ENCODE measurements at places on chromosomes 6 and 20.

DNA sequence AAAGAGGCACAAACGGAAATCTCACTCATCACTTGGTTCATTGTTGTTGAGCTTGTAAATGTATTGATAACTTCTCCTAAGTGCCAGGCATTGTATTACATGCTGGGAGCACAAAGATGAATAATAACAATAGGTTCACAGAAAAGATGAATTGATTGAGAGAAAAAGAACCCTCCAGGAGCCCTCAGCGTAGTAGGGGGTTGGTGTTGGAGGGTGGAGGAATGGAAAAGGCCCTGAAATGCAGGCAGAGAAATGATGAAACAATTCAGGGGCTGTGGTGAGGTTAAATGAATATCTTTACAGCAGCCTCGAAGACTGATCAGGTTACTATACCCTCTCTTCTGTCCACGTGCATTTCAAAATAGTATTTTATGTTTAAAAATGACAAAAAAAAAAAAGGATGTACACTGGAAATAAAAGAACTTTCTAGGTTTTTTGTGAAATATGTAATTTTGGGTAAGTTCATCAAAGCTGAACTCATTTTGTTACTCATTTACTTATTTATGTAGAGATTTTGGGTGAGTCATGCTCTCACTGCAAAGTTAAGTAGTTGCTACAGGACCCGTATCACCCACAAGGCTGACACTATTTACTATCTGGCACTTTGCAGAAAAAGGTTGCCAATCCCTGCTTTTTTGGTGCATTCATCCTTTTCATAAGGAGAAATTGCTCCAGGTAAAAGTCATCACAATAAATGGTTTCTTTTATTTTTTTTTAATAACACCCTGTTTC lies 277.3 kb downstream of the ZNF217 start:
- no peak for DNase-seq

- DNase-seq, result no peak
Measured at GRCh38 chr6:121951918-121952379, 447.5 kb upstream of the HSF2 start.

DNA sequence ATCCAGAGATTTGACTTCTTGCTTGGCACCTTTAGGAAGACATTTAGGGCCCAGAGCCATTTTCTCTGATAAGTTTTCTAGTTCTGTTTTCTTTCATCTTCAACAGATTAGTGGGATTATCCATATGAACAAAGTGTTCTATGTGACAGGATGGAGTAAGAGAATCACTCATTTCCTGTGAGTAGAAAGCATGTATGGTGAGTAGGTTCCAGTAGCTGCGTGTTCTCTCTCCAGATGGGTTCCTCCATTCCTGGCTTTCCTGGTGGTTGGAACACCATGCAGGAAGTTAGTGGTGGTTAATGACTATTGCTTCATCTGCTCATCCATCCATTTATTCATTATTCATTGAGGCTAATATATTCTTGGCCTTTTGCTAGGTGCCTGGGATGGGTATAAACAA lies 54.0 kb downstream of the EFCAB8 start:
- DNase-seq, result no peak

DNA sequence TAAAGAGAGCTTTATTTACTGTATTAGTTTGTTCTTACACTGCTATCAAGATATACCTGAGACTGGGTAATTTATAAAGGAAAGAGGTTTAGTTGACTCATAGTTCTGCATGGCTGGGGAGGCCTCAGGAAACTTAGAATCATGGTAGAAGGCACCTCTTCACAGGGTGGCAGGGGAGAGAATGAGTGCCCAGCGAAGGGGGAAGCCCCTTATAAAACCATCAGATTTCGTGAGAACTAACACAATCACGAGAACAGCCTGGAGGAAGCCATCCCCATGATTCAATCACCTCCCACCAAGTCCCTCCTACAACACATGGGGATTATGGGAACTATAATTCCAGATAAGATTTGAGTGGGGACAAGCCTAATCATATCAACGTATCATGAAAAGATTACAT lies 27.2 kb downstream of the ARID1B start:
- no peak for DNase-seq

DNA sequence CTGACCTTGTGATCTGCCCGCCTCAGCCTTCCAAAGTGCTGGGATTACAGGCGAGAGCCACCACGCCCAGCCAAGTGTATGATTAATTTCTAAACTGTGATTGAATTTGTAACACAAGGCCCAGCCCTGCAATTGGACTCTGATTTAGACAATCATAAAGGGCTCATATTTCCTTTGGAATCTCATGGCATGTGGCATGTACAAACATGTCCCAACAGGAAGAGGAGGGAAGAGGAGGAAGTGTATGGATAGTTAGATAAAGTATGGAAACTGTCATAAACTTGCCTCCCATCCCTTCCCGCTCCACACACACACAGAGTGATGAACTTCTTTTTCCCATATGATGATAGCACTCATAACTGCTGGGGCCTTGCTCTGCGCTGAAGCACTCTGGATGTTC lies 27.2 kb upstream of the QKI start:
- no peak for DNase-seq

DNA sequence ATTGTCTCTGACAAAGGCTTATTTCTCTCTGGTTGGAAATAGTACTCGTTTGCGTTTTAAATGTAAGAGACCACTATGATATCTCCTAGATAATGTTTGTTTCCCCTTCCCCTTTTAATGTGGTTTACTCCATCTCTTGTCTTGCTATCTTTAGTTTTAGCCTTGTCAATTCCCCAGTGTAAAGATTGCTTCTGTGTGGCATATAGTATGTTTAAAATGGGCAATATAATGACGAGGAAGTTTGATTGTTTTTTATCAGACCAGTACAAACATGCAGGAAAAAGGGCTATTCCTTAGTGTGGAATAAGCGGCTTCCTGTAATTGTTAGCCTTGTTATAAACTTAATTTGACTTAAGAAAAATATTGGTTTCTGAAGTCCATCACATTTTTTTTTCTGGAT lies 3.1 kb downstream of the QKI start:
- DNase-seq, result no peak

GRCh38 chr6:114162691-114163347 lies 180.0 kb downstream of the HS3ST5 start:
- DNase-seq, result no peak

- no peak for DNase-seq
Measured at GRCh38 chr6:12459945-12460661, 169.9 kb downstream of the EDN1 start.

GRCh38 chr6:22062807-22063408 lies 233.9 kb downstream of the PRL start:
- no peak for DNase-seq

DNA sequence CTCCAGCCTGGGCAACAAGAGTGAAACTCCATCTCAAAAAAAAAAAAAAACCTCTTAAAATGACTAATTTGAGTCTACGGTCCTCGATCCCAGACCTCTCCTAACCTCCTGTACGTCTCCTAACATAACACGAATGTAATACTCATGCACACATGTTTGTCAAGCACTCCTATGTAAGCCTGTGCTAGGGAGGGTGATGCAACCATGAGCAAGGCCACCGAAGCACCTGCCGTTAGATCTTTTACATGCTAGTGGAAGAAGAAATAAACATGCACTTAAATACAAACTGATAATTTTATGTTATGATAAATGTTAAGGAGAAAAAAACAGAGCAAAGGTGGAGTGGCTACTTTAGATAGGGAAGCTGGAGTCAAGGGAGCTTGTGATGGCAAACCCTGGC lies 72.3 kb upstream of the BEND3 start:
- no peak for DNase-seq

GRCh38 chr6:36413489-36414480 lies 26.3 kb upstream of the ETV7 start:
- no peak for DNase-seq

GRCh38 chr6:109484122-109484521 lies 1.1 kb upstream of the ZBTB24 start:
- no peak for DNase-seq

DNA sequence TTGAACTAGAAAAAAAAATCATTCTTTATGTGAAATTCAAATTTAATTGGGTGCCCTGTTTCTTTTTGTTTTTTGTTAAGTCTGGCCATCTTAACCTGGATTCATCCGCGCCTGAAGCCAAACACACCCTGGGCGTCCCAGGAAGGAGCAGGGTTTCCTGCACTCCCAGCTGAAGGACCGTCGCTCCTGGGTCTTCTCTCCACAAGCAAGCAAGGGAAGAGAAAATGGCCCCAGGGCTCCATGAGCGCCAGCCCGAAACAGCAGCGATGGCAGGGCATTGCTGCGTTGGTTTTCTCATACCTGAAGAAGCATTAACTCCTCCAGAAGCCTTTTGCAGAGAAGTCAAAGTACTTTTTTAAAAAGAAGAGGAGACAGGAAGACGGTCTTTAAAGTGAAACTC lies 105.4 kb upstream of the AFDN start:
- no peak for DNase-seq

GRCh38 chr6:36897609-36898008 lies 11.9 kb downstream of the C6orf89 start:
- no peak for DNase-seq

GRCh38 chr20:52056203-52057062 lies 135.1 kb downstream of the ZFP64 start:
- DNase-seq, result no peak

DNA sequence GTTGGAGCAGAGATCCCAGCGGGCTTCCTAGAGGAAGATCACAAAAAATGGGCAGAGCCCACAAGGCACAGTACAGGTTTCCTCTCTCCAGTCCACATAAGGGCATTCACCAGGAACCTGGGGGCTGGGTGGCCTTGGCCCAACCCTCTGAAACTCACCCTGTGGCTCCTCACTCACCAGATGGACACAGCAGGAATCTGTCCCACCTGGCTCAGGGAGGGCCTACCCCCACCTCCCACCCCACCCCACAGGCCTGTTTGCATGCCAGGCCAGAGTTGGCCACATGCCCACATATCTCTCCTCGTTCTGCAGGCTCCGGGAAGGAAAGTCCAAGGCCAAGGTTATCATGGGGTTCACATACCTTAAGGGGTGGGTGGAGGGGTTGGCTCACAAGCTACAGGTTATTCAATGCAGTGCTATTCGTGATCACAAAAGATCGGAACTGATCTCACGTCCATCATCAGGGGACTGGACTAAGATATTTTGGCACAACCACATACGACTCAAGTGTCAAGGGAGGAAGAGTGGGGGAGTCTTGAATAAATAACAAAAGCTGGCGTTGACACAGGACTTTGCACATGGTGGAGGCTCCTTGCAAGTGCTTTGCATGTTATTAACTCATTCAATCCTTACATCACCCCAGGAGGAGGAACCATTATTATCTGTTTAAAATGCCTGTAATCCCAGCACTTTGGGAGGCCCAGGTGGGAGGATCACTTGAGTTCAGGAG lies 13.0 kb downstream of the RIPOR3 start:
- no peak for DNase-seq

DNA sequence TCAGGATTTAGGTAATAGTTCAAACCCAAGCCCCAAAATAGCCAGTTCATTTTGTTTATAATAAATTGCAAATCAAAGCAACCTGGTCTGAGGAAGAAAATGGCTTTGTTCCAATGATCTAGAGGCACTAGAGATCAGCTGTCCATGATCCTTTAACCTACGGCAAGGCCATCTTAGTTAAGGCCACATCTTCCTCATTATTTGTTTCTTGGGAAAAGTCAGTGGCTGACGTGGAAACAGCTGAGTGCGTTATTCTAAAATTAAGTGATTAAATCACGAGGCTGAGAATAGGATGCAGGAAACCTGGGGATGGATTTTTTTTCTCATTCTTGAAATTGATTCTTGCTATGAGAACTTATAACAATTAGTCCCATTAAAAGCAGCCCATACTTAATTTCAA lies 10.1 kb upstream of the TENT5A start:
- DNase-seq, result no peak

- no peak for DNase-seq
Measured at GRCh38 chr20:35284992-35285805, 627 bp upstream of the EIF6 start.

- no peak for DNase-seq
Measured at GRCh38 chr20:34689486-34689885, 12.6 kb upstream of the PIGU start.

DNA sequence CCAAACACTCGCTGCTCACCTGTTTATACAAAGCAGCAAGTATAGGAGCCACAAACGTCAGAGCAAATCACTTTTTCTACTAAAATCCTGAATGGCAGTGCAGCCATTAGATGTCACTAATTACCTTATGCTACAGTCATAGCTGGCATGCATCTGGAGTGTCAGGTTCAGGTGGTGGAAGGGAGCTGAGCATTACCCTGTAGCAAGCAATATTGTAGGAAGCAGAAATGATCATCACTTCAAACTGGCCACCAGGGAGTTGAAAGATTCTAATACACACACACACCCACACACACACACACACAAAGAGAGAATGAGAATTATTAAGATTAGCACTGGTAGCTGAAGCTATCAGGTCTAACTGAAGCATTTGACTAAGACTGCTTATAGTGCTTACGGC lies 75.8 kb downstream of the EFHC1 start:
- no peak for DNase-seq

- DNase-seq, result no peak
Measured at GRCh38 chr20:45097485-45098102, 3.3 kb downstream of the KCNS1 start.

DNA sequence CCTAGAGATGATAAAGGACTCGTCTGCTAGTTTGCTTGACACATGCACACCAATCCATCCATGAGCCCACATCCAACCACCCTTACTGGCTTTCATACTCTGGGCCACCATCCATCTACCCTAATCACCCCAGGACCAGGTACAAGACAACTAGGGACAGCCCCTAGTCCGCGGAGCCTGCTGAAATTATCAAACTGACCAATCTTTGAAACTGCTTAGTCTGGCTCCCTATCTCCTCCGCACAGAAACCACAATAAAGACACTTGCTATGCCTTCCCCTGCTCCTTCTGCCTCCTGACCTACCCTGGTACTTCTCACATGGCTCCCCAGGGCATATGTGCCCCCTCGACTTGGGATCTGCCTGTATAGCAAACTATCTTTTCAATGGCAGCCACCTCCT lies 33.1 kb downstream of the PXDC1 start:
- DNase-seq, result no peak

GRCh38 chr6:125700581-125701353 lies 48.7 kb upstream of the HEY2 start:
- DNase-seq, result no peak

DNA sequence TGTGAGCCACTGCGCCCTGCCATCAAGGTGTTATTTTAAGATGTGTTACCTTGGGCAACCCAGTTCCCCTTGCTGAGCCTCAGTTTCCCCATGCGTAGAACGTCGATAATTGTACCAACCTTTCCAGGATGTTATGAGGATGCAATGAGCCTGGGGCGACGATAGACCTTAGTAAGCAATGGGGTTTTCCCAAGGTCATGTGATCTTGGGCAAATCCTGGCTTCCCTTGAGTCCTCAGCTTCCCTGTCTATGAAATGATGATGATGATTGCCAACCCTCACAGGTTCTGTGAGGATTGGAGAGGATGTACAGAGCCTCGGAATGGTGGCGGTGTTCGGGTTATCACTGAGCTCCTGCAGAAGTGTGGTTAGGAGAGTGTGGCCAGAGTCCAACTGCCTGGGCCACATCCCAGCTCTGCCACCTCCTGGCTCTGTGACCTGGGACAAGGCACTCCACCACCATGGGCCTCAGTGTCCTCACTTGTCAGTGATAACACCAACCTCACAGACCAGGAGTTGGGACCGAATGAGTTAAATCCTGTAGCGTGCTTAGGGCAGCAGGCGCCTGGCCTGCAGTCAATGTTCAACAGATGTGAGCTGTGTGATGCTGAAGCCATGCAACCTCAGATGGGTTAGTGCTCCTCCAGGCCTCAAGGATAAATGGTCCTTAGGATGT lies 23.4 kb downstream of the SIRPA start:
- no peak for DNase-seq

GRCh38 chr6:56732517-56732916 lies 89.8 kb upstream of the DST start:
- no peak for DNase-seq
